ENCODE measurements at places on chromosomes 3 and 15.

DNA sequence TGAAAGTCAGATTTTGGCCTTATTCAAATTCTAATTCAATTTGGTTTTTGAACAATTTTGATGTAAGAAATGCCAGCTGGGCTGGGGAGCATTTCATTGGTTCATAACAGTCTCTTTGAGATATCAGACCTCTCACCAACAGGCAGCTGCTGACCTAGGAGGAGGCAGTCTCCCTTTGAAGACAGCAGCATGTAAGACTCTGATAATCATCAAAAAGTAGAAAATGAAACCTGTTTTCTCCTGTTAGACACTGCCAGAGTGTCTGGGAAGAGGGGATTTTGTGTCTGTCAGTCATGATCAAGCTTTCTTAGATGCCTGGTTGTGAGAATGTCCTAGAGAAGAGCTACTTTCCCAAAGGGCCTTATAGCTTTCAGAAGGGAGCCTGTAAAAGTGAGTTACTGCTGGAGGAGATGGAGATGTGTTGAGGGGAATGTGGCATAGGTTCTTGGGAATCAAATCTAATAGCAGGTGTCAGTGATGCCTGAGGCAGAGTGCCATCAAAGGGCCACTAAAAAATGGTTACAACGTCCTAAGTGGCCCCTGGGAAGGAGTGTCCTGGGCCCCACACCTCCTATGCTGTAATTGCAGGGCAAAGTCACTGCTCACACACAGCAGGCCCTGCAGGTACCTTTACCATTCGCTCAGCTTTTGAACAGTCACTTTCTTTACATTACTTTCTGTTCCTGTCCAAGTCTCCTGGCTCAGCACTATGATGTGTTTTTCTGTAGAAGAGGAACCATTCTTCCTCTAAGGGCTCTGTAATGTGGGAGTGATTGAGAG, 43.1 kb downstream of the FSTL1 start:
- no peak for DNase-seq

DNA sequence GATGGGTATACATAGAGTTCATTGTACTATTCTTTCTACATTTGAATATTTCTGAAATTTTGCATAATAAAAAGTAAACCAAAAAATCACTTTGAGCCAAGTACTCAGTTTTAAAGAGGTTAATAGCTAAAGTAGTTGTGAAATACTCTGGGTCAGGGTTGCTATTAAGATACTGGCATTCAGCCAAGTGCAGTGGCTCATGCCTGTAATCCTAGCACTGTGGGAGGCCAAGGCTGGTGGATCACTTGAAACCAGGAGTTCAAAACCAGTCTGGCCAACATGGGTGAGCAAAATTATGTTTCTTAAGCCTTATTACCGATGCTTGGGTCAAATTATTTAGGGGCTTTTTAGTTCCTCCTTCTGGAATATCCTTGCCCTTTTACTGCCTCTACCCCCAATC, 122.0 kb upstream of the MELTF start:
- no peak for DNase-seq

DNA sequence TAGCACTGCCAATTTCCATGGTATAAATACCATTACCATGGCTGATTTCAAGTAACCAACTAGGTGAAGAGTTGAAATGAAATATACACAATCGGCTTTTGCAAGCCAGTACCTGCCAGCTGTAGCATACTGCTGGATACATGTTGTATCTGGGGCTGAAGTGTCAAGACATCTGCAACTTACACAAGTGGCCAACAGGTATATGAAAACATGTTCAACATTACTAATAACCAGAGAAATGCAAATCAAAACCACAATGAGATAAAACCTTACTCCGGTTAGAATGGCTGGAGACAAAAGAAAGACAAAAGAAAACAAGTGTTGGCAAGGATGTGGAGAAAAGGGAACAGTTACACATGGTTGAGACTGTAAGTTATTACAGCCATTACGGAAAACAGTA, 11.6 kb downstream of the ATOSA start:
- no peak for DNase-seq

DNA sequence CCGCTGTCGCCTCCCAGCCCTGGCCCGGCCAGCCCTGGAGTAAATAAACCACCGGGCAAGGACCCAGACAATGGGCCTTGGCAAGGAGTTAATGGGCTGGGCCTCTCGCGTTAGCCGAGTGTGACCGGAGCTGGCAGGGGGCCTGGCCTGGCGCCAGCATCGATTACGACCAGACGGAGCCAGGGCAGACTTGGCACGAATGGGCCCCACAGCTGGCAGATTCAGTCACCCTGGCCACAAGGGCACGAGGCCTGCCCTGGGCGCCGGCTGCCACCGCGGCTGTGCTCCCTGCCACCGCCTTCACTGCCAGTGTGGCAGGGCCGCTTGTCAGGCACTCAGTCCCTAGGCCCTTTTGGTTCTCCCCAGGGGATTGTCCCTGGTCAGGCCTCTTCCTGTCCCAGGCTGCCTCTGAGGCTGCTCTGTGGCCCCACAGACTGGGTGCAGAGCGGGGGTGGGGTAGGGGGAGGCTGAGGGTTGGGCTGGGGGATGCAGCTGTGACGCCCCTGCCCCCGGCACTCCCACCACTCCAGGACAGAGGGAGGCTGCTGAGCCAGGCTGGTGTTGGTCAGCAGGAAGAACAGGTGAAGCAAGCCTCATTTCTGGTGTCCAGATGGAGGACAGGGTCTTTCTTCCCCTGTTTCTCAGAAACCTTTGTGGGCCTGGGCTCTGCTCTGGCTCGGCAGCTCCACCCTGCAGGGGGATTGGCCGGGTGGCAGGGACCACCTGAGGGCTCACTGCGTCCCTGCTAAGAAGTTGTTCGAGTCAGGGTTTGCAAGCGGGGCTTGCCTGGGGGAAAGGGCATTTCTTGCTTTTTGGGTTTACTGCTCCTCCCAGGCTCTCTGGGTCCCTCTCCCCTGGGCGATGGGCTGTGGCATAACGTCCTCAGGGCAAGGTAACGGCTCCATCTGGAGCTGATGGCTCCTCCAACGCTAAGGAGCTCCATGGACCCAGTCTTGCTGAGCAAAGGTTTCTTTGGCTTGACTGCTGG, 30.5 kb upstream of the SRP14 start:
- no peak for DNase-seq

GRCh38 chr3:125061170-125061569, 5.4 kb upstream of the HEG1 start:
- DNase-seq = no peak

- no peak for DNase-seq
These were observed 278.4 kb upstream of the ZPLD1 start for GRCh38 chr3:102156426-102156825.

DNA sequence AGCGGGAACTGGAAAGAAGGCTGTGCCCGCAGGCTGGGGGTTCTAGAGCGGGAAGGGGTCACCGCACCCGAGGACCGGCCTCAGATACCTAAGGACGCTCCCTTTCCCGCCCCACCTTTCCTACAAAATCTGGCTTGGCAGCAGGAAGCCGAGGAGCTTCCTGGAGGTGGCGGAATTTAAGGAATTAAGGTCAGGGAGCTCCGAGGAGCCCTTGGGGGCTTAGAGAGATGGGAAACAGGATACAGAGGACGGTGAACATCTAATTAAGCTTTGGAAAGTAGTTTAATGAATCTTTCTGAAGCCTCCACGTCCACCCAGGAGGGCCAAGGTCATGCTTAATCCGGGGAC, 507 bp upstream of the AP3B2 start:
- DNase-seq = no peak

DNA sequence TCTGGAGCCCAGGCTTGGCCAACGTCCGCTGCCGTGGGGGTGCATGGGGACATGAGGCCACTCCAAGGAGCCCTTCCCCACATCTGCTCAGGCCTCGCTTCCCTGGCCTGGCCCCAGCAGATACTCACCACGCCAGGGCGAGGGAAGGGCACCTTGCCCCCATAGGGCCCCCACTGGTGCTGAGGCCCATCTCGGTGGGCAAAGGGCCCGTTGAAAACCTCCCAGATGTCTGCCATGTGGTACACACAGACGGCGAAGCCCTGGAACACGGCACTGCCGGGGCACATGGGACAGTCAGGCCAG, 4.7 kb downstream of the SEMA3G start:
- no peak for DNase-seq

DNA sequence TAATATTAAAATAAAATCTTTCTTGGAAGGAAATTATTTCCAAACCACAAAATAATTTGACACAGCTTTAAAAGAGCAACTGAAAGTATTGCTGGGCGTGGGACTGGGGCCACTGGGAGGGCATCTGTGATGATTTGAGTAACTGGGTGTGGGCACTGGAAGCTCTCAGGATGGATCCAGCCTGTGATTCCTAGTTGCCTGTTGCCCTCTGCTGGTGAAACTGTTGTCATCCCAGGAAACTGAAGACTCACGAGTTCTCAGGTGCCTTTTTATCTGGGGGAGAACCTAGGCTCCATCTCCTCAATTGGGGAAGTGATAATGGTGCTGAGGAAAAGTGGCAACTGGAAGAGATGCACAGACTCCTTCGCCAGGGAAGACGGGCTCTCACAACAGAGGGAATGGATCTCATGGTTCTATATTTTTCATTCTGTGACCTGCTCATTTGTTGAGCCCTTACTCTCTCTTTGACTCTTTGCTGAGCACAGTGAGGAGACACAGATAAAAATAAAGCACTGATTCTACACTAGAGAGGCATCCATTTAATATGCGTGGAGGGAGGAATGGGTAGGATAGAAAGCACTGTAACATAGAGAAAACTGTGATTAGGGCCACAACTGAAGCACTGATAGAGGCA, 61.6 kb downstream of the TPRG1 start:
- peak; percentile 6 for DNase-seq

DNA sequence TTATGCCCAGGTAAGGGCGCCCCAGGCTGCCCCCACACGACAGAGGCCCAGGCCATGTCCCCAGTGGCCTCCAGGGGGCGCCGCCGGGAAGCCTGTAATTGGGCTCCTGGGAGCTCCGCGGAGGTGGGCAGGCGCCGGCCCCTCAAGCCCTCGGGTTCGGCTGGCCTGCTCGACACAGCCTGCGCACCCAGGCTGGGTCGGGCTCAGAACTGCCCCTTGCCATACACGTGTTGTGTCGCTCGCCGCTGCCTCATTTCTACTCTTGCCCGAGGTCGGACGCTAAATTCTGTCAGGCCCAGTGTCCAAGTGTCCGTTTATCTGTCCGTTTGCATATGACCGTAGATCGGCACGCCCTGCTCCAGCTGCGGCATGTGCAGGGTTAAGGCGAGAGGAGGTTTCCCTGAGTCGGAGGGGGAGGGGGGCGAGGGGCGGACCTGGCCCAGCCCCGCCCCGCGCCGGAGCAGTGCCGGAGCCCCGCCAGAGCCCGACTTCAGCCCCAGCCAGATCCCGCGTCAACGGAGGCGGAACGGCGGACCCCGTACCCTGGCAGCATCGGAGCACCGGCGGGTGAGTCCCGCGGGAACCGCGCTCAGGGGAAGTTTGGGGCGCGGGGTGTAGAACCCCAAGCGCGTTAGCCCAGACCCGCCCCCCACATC, at the start of gene KLHDC8B:
TSS of gene KLHDC8B (plus strand) at position 480 of the 656 bp plus-strand sequence. CDS start 1,172 bp downstream, outside the sequence.
- no peak for DNase-seq

- no peak for DNase-seq
These were observed 6.7 kb downstream of the CCDC9B start for GRCh38 chr15:40333922-40334492.

DNA sequence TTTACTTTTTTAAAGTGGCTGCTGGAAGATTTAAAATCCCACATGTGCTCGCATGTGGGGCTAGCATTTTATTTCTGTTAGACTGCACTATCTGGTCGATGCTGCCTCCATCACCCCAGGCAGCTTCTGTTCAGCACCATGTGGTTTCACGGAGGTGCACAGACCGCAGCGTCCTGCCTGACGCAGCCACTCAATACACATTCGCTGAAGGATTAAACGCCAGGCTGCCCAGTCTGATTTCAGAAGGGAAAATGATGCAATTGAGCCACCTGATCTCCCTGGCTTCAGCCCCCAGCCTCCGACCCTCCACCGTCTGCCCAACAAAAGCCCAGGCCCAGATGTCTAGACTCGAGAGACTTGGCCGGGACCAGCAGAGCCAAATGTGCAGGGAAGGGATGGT, 84.5 kb downstream of the MEGF11 start:
- no peak for DNase-seq

GRCh38 chr3:46942481-46943236, 33.9 kb downstream of the CCDC12 start:
- no peak for DNase-seq

GRCh38 chr3:126493739-126494138, 18.0 kb upstream of the ZXDC start:
- no peak for DNase-seq

DNA sequence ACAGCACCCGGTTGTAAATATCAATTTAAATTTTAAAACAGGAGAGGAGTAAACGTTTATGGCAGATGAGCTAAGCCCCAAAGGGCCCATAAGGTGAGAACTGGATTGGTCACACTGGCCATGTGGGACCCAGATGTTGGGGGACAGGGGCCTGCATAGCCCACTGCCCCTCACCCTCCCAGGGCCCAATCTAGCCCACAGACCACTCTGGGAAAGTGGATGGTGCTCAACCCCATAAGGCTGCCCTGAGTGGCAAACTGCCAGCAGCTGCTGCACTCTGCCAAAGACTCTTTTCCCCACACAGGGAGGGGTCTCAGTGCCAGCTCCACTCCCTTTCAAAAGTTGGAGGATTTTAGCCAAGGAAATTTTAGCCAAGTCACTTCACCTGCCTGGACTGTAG, 42.5 kb downstream of the CCDC12 start:
- DNase-seq = no peak

- DNase-seq = no peak
These were observed 65.8 kb upstream of the CFAP20DC start for GRCh38 chr3:59115364-59116232.

DNA sequence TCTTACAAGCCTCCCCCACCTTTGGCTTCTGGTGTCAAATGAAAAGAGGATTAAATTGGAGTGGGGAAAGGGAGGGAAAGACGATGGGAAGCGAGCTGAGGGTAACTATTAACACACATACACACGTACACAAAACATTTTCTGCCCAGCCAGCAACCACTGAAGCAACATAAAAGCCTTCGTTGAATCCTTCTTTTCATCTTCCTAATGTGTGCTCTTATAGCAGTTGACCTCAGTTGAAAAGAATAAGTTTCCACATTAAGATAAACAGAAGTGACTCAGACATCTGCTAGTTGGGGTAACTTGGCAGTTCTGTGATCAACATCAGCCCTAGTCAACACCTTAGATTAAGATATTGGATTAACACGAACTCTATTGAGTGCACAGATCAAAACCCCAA, 558.5 kb downstream of the MECOM start:
- no peak for DNase-seq

DNA sequence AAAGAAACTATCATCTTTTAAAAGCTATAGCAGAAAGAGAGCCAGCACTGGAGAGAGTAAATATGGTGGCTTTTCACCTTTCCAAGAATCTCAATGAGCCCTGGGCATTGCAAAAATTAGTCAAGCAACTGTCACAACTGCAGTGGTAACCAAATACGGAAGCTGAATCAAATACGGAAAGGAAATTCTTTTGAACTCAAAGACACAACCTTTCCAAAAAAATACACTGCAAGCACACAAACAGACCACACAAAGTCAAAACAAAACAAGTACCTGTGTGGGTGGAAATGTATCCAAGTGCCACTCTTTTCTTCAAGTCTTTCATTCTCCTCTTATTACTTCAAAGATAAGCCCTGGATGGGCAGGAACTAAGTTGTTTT, 17.6 kb downstream of the VGLL4 start:
- DNase-seq = no peak

GRCh38 chr3:181718987-181719911, 7.5 kb downstream of the SOX2 start:
- no peak for DNase-seq

All from NK-92 treated with Interleukin-12 subunit alpha and Interleukin-12 subunit beta, amount 100 ng/mL, for 24 hours (cell line).